ENCODE measurements at places on chromosomes 1 and 21.

DNA sequence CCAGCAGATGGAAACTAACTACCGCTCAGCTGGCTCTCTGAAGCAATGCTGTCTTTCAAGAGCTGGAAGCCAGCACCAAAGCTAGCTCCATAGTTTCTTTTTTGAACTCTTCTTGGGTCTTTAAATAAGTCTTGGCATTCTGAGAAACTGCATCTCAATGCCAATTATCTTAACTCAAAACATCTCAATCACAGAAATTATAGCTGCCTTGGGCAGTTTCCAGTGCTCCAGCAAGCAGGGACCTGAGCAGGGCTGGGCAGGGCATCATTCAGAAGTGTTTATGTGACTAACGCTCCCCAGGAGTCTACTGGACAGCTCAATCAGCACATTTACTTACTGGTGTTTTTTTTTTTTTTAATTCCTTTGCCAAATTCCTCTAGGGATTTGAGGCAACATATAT, 18.3 kb upstream of the PADI4 start:
- DNase-seq, result no peak
- H3K36me3 ChIP-seq, result no peaks in the 10 kb centered on the region
- H3K27ac ChIP-seq, result no peak overlapping the region
- no peak overlapping the region for H3K4me3 ChIP-seq
- H3K4me1 ChIP-seq, result no peaks in the 10 kb centered on the region

- H3K4me3 ChIP-seq, result no peak overlapping the region
- no peak overlapping the region for H3K27ac ChIP-seq
- H3K4me1 ChIP-seq, result no peaks in the 10 kb centered on the region
- no peak for DNase-seq
These were observed 72.2 kb downstream of the LACTBL1 start for GRCh38 chr1:22900451-22900850.

GRCh38 chr1:75334876-75335389, 200.7 kb downstream of the LHX8 start:
- no peaks in the 10 kb centered on the region for H3K27me3 ChIP-seq
- no peak overlapping the region for H3K4me3 ChIP-seq
- no peaks in the 10 kb centered on the region for H3K36me3 ChIP-seq
- no peak overlapping the region for H3K27ac ChIP-seq
- no peak for DNase-seq

DNA sequence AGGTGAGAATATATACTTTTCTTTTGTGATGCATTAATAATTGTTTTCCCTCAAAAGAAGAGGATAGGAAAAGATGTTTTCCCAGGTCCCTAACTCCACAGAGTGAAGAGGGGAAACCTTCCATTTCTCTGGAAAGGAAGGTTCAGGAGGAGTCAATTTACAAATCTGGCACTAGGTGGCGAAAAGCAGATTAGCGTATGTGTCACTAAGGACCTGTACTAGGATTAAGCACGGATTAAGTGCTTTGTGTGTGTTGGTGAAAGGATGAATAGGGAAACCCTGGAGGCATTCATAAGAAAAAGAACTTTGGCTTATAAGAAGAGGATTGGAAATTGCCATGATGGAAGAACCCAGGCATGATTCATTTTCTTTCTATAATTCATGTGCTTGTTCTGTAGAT, 410.1 kb upstream of the PLXNA2 start:
- no peak overlapping the region for H3K27ac ChIP-seq
- H3K27me3 ChIP-seq, result peaks cover 11% of the 10 kb centered on the region
- no peaks in the 10 kb centered on the region for H3K4me1 ChIP-seq
- no peak overlapping the region for H3K4me3 ChIP-seq
- no peaks in the 10 kb centered on the region for H3K36me3 ChIP-seq
- DNase-seq, result no peak

- H3K27ac ChIP-seq, result no peak overlapping the region
- no peaks in the 10 kb centered on the region for H3K36me3 ChIP-seq
- DNase-seq, result no peak
These were observed 111.8 kb upstream of the ADAR start for GRCh38 chr1:154719586-154720327.

DNA sequence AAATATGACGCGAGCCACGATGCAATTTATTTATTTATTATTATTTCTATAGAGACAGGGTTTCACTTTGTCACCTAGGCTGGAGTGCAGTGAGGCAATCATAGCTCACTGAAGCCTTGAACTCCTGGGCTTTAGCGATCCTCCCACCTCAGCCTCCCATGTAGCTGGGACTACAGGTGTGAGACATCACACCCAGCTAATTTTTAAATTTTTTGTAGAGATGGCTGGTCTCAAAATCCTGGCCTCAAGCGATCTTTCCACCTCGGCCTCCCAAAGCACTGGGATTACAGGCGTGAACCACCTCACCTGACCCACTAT, 63.6 kb downstream of the IRF2BP2 start:
- no peaks in the 10 kb centered on the region for H3K36me3 ChIP-seq
- peak overlapping the region; percentile 98 for H3K27ac ChIP-seq
- no peak for DNase-seq

DNA sequence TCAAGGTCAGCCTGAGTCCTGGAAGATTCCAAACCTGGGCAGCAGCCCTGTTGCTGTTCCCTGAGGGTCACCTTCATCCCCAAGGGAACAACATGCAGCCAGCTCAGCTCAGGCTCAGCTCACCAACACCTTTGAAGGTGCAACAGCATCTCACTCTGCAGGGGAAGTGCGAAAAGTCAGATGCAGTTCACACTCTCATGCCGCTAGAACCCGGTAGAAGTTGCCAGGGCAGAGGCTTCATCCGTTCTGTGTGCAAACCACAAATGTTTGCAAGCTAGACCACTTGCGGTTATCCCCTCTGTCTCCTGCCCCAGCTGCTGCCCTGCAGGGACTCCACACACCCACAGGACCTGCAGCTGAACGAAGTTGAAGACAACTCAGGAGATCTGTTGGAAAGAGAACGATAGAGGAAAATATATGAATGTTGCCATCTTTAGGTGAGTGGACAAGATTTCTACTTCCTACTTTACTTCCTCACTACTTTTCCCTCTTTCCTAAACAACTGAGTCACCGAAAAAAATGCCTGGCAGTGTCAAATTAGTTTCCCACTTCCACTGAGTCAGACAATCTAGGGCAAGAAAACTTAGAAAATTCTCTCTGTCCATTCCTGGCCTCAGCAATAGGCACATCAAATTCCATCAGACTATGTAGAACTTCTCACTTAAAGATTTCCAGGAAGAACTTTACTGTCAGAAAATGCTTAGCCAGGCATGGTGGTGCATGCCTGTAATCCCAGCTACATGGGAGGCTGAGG, 1.8 kb upstream of the FCRL6 start:
- H3K4me3 ChIP-seq, result no peak overlapping the region
- no peaks in the 10 kb centered on the region for H3K4me1 ChIP-seq
- no peaks in the 10 kb centered on the region for H3K36me3 ChIP-seq
- peaks cover 12% of the 10 kb centered on the region for H3K27me3 ChIP-seq

DNA sequence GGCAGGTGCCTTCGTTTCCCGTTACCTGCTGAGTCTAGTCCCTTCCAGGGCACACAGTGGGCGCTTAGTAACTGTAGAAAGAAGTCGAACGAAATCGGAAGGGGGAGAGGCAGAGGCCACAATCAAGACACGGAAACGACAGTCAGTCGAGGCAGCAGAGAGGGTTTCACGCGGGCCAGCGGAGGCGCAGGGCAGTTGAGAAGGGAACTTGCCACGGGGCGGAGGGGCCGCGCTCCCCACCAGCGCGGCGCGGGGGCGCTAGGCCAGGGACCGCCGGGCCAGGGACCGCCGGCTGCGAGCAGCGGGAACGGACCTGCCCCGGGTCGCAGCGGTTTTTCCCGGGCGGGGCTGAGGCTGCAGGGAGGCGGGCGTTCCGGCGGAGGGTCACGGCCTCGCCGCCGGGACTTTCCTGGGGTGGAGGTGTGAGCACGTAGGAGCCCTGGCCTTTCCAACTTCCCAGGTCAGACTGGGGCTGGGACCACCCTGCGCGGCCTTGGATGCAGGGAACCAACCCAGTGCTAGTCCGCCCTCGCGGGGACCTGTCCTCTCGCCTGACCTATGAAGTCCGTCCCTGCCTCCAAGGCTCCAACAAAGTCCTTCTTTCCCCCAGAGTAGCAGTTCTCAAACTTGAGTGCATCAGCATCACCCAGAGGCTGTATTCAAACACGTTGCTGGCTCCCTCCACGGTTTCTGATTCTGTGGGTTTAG, 150.1 kb upstream of the FGGY start:
- H3K4me1 ChIP-seq, result peaks cover 27% of the 10 kb centered on the region
- peak; percentile 72 for DNase-seq
- no peaks in the 10 kb centered on the region for H3K27me3 ChIP-seq
- peak overlapping the region; percentile 65 for H3K4me3 ChIP-seq

- H3K27ac ChIP-seq, result peak overlapping the region; percentile 63
- H3K27me3 ChIP-seq, result no peaks in the 10 kb centered on the region
- H3K36me3 ChIP-seq, result peaks cover 99% of the 10 kb centered on the region
- no peak overlapping the region for H3K4me3 ChIP-seq
- peaks cover 35% of the 10 kb centered on the region for H3K4me1 ChIP-seq
These were observed 18.8 kb downstream of the MAP7D1 start for GRCh38 chr1:36174713-36175112.

- no peaks in the 10 kb centered on the region for H3K27me3 ChIP-seq
- H3K36me3 ChIP-seq, result no peaks in the 10 kb centered on the region
- H3K27ac ChIP-seq, result no peak overlapping the region
- peaks cover 6% of the 10 kb centered on the region for H3K4me1 ChIP-seq
- no peak for DNase-seq
These were observed 36.2 kb upstream of the ACTRT2 start for GRCh38 chr1:2985067-2985561.

DNA sequence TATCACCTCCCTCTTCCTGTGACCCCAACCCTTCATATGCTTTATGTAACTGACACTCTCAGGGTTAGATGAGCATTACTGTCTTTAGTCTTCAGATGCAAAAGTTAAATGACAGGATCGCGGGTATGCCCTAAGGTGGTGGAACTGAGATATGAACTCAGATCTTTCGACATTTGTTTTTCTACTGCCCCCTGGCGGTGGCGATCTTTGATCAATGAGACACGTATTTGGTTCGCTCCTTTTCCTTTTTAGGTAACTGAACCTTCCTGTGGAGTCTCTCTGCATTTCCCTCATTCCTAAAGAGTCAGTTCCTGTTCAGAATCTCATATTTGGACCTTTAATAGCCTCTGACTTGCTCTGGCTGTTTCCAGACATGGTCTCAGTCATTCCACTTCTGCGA, 47.8 kb upstream of the ZP4 start:
- no peak overlapping the region for H3K27ac ChIP-seq
- H3K36me3 ChIP-seq, result no peaks in the 10 kb centered on the region
- no peaks in the 10 kb centered on the region for H3K27me3 ChIP-seq
- H3K4me3 ChIP-seq, result no peak overlapping the region
- DNase-seq, result no peak

DNA sequence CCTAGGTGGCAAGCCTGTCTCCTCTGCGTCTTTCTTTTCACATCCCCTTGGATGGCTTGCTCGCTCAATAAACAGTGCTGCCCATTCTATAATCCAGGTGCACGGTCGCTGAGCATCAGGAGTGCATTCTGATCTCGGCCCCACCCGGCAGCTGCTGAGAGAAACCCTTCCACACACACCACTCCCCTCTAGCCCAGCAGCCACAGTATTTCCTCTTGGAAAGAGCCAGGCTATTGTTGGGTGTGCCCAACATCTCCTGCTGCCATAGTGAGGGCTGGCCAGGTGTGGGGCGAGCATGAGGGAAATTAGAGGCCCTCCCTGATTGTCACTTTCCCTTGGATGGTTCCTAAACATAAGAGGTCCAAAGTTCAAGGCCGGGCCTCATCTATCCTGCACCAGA, 24.7 kb downstream of the GPA33 start:
- H3K4me1 ChIP-seq, result peaks cover 5% of the 10 kb centered on the region
- DNase-seq, result no peak
- no peak overlapping the region for H3K4me3 ChIP-seq

- DNase-seq, result no peak
- H3K4me3 ChIP-seq, result peak overlapping the region; percentile 41
These were observed 35.8 kb downstream of the LDLRAD1 start for GRCh38 chr1:53982034-53982762.

- H3K27ac ChIP-seq, result no peak overlapping the region
- no peak overlapping the region for H3K4me3 ChIP-seq
- no peaks in the 10 kb centered on the region for H3K27me3 ChIP-seq
- no peak for DNase-seq
- H3K4me1 ChIP-seq, result no peaks in the 10 kb centered on the region
These were observed 48.6 kb downstream of the PCP4 start for GRCh38 chr21:39915881-39916280.

DNA sequence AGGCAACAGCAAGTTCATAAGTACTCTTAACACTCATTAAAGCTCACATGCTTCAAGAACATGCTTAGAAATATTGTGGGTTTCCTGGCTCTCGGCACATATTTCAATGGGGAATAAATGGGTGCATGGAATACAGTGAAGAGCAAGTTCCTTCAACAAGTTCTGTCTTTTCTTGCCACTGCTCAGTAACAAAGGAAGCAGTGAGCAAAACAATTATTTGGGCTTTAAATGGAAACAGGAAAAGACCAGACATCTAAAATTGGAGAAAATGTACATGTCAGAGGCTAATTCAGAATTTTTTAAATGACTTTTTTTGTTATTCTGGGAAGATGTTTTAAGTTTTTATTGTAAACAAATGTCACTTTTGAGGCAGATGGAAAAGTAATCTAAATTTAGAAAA, 478.7 kb downstream of the SETD4 start:
- H3K36me3 ChIP-seq, result no peaks in the 10 kb centered on the region
- no peak for DNase-seq
- peaks cover 3% of the 10 kb centered on the region for H3K4me1 ChIP-seq
- peaks cover 4% of the 10 kb centered on the region for H3K27me3 ChIP-seq
- H3K4me3 ChIP-seq, result no peak overlapping the region
- no peak overlapping the region for H3K27ac ChIP-seq
